Anterior cingulate cortex (tissue), 58 donors: ENCODE measurements at places on chromosomes 2 and 18.

DNA sequence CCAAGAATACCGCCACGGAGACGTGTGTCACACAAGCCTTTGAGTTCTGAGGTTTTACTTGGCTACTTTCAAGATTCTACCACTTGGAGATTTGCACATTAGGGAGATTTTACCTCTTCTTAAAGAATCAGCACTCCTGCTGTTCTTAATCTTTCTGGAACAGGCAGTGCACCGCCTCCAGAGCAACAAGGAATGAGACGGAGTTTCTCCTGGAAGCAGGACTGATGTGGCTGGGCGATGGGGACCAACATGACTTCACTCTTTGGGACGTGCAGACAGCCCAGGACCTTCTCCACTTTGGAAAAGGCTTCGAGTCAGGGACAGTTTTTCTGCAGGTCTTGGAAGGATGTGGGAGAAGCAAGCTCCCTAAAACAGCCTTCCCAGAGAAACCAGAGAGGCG is 255.2 kb downstream of the HDAC4 start:
- no peak for DNase-seq

- DNase-seq = no peak
These were observed 9.9 kb downstream of the TOGARAM2 start for GRCh38 chr2:28991021-28991420.

DNA sequence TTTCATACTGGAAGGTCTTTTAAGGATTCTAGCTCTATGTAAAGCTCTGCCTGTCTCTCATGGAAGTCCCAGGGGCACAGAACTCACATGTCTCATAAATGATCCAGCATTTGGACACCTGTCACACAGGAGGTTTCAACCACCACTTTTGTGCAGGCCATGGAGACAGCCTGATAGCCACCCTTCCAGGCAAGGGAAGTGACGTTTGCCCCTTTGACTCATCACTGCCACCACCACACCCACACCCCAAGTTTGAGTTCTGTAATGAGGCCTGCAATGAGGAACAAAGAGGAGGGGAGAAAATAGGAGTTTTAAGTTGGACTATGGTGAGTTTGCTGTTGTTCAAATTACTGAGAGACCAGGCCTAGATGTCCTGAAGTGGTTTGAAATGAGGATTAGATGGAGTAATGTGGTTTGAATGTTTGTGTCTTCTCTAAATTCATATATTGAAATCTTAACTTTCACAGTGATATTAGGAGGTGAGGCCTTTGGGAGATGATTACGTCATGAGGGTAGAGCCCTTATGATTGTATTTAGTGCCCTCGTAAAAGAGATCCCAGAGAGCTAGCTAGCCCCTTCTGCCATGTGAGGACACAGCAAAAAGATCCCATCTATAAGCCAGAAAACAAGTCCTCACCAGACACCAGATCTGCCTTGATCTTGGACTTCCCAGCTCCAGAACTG is 175.3 kb upstream of the EPHA4 start:
- no peak for DNase-seq

GRCh38 chr2:153451611-153452010 is 27.0 kb downstream of the RPRM start:
- no peak for DNase-seq
